ENCODE measurements at places on chromosomes 5 and 9.

DNA sequence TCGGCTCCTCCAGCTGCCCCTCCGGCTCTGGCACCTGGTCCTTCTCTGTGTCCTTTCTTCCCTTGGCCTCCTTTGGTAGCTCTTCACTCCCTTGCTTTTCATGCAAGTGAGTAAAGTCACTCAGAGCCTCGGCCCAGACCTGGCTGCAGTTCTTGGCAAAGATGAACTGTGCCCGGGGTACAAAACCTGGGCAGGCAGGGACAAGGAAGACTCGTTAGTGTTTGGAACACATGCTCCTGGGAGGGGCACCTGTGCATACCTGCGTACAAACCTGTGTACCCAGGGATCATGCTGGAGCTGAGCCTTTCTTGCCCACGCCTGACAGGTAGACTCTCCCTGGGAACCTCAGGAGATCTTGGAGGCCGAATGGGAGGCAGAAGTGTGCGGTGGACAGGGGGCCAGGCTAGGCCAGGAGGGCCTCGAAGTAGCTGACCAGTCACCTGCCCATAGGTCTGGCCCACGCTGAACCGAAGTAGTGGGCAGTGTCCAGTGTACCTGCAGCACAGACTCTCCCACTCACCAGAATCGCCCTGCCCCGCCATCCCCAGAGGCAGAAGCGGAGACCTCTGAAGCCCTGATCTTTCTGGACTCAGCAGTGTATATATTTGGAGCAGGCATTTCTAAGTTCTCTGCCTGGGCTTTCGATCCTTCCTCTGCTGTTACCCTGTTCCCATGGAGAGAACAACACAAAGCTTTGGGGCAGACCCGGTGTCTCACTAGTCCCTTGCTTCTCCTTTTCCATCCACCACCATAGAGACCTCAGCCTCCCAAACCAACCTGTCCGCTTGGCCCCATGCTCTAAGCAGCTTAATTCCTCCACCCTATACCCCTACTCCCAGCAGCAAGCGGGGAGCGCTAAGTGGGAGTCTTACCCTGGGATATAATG lies 41.9 kb upstream of the TESK1 start:
- no peak for DNase-seq

DNA sequence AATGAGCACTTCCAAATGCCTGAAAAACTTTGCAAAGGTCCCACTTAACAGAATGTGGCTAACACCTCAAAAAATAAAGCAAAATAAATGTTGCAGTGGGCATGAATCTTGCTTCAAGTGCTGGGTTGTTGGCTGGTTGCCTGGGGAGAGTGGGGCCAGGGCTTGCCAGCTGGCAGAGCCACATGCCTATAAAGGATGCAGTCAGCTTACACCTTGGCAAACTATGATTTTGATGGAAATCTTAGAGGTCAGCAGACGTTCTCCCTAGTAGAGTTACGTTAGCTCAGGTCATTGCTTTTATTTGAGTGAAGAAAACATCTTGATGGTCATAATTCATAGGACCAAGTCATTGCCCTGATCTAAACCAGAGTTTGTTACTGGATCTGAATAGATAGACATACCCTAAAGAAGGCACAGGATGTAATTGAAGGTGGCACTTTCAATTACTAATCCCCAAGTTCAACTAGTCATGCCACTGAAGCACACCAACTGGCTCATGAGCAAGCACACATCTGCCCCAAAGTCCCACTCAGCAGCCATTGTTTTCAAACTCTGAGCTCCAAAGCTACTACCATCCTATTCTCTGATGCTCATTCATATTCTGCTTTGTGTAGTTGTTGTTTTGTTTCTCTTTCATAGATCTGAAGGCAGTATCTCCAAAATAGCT lies 51.2 kb upstream of the ZSWIM6 start:
- no peak for DNase-seq

GRCh38 chr5:132686193-132686592 lies 12.4 kb downstream of the IL4 start:
- no peak for DNase-seq

DNA sequence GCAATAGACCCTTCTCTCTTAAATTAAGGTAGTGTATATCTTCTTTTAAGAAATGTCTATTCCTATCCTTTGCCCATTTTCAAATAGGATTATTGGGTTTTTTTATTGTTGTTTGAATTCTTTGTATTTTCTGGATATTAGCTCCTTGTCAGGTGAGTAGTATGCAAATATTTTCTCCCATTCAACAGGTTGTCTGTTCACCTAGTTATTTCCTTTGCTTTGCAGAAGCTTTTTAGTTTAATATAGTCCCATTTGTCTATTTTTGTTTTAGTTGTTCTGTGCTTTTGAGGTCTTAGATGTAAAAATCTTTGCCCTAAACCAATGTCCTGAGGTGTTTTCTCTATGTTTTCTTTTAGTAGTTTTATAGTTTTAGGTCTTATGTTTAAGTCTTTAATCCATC lies 104.7 kb downstream of the CWC27 start:
- no peak for DNase-seq

DNA sequence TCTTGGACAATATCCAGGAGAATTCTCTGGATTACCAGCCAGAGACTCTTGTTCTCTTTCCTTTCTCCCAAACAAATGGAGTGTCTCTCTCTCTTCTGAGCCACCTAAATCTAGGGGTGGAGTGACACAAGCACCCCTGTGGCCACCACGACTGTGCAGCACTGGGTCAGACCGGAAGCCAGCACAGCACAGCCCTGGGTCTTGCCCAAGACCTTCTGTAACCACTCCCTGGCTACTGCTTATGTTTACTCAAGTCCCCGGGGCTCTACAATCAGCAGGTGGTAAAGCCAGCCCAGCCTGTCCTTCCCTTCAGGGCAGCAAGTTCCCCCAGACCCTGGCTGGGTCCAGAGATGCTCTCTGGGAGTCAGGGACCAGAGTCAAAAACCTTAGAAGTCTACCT lies 110.0 kb upstream of the TUT7 start:
- DNase-seq: no peak

- no peak for DNase-seq
These were observed 70.8 kb downstream of the PRELID2 start for GRCh38 chr5:145764325-145764724.

DNA sequence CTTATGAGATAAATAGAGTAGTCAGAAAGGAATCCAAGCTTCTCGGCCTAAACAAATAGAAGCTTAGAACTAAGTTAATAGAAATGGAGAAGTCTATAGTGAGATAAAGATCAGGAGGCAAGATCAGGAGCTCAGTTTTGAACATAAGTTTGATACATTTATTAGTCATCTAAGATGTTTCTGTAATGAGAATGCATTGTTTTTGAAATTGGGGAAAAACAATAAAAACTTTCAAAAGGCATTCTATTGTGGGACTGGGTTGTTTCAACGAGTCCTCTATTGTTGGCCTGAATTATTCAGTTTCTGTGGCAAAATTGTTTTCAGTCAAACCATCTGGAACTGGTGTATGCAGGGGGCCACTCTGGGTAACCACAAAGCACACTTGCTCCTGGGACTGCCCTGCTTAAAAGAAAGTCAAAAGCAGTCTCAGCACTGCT lies 181.0 kb upstream of the CLINT1 start:
- no peak for DNase-seq

DNA sequence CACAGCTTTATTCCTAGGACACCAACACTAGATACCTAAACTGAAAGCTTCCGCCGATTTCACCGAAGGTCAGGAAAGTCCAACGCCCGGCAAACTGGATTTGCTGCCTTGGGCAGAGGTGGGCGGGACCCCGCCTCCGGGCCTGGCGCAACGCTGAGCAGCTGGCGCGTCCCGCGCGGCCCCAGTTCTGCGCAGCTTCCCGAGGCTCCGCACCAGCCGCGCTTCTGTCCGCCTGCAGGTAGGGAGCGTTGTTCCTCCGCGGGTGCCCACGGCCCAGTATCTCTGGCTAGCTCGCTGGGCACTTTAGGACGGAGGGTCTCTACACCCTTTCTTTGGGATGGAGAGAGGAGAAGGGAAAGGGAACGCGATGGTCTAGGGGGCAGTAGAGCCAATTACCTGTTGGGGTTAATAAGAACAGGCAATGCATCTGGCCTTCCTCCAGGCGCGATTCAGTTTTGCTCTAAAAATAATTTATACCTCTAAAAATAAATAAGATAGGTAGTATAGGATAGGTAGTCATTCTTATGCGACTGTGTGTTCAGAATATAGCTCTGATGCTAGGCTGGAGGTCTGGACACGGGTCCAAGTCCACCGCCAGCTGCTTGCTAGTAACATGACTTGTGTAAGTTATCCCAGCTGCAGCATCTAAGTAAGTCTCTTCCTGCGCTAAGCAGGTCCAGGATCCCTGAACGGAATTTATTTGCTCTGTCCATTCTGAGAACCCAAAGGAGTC lies at the start of gene CD274:
CD274 (plus strand) TSS at position 184 of the 733 bp plus-strand sequence. CDS start 5,572 bp downstream, outside the sequence.
- DNase-seq: peak; percentile 86

DNA sequence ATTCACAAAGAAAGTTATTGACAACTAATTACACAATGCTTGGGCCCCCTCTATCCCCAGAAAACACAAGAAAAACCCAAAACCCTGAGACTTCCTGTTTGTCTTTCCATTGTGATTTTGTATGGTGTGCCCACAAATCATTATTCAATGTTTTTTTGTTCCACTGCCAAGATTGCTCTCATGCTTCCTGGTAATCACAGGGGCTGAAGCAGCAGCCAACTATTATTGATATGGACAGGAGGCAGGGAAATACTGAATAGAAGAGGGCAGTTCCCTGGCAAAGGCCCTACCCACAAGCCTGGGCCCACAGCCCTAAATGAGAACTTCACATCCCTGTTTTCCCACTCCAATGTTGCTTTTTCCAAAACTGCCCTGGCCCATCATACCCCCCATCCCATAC lies 21.5 kb upstream of the RFK start:
- no peak for DNase-seq

DNA sequence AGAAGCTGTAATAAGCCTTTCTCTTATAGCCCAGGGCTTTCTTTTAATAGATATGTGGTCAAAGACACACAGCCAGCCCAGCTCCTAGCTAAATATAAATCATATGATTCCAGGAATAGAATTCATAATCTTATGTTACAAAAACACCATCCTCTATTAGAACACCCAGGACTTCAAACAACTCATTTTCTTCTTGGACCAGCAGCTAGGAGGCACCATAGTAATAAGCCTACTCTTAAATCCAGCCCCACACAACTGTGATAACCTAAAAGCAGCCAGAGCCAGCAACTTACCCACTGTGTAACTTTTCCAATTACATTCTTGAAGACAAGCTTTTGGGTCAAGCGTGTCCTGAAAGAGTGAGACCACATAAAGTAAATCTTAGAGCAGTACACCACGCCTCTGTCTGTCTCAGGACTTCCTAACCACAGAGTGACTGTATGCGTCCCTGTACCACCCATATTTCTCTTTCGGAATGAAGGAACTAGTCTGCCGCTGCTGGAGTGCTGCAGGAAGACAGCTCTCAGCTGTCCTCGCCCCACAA lies 223.8 kb downstream of the TLE1 start:
- no peak for DNase-seq

DNA sequence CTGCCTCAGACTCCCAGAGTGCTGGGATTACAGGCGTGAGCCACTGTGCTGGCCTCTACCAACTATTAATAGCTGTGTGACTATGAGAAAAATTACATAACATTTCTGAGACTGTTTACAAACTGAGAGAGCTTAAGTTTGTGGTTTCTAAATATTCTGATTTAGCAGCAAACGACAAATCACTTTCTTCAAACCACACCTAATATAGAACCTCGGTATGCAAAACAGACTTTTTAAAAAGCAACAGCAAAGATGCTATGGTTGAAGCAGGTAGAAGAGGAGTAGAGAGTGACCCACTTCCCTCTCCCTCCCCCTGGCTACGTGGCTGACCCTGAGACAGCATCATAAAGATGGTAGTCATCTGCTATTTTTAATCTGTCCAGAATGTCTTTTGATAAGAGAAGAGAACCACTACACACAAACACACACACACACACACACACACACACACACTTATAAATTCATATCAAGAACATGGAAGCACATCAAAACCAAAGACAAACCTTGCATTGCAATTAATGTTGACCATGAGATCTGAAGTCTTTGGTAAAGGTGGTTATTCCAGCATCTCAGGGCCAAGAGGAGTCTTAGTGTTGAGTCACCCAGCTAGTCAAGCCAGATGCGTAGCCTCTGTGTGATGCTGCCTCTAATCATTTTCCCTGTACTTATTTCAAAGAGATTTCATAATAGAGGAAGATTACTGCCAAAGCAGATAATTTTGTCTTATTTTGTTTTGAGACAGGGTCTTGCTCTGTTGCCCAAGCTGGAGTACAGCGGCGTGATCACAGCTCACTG lies 58.1 kb upstream of the TMEM215 start:
- DNase-seq: no peak

DNA sequence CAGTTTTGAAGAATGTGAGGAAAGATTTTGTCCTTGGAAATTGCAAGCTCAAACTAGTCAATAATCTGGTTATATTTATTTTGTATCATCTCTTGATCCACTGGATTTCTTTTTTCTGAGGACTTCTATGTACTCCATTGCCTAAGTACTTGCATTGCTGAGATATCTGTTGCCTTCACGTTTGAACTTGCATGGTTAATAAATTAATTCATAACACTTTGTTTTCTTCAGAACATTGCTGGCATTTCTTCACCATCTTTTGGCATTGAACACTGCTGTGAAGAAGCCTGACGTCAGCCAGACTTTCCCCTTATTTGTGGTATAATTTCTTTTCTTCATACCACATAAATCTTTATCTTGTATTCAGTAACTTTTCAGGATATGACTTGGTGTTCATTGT lies 246.0 kb upstream of the KIF2A start:
- no peak for DNase-seq

GRCh38 chr5:34043099-34043876 lies at the start of gene C1QTNF3:
Gene C1QTNF3, minus strand, starts transcription at chr5:34043213. Its CDS starts 88 bp downstream, at chr5:34043125.
- DNase-seq: no peak

DNA sequence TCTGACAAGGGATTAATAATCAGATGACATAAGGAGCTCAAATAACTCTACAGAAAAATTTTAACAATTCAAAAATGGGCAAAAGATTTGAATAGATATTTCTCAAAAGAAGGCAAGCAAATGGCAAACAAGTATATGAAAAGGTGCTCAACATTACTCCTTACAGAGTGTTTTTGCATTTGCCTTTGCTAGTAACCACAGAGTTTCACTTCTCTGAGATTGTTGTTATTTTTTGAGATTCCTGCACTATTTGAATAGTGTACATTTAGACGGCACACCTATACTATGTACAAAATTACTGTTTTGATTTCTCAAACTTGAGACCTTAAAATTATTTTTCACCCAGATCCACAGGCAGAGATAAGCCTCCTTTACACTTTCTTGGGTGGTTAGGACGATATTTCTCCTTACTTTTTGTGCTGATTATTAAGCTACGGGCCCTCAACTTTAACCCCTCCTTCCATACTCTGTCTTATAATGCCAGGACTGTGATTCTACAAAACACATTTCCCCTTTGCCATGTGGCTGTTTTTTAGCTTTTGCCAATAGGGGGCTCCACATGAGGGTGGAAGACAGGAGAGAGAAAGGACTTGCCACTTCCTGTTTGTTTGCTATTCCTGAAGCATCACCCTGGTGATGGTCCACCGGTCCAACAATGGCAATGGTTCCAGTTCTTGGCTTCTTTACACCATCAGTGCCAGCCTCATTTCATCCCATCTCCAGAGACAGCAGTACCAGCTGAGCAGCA lies 65.0 kb upstream of the DAP start:
- no peak for DNase-seq

DNA sequence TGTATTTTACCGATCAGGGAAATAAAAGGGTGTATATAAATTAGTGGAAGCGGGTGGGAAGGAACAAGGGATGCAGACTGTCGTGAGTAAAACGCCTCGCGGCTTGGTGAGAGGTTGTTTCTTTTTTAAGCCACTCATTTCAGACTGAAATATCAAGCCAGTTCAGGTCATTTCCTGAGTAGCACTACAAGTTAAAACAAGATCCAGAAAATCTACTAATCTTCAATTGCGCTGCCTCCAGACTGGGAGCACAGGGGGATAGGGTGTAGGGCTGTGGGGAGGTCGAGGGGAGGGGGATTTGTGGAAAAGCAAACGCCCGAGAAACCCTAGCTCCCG lies 140.8 kb downstream of the TSSK1B start:
- DNase-seq: no peak

Measured in WERI-Rb-1 (cell line).